Natural killer cell (primary cell): ENCODE measurements at places on chromosomes 5 and 9. TPM values are rescaled to one million over a fixed set of nuclear protein-coding genes. Genes with fewer than 3 reads are reported as not detected.

C9 gene
- total RNA-seq: not detected

SH3GL2 gene
- not detected for total RNA-seq

DNA sequence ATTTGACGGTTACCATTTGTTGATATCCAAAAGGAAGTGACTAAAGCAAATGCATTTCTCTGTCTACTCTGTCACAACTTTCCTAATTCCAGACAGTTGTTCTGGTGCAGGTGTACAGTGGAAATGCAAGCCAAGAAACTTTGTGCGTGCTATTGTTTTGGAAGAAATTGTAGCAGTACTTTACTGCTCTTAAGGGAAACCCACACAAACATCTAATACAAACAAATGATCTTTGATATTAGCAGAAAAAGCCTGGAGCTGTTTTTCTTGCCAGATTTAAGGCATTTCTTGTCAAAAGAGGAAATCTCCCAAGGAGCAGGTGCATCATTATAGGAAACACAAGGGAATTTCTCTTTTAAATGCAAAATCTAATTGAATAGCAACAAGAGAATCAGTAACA is 2.0 kb downstream of the SNCAIP start:
- H3K4me3 ChIP-seq: no peak overlapping the region
- no peak overlapping the region for H3K27ac ChIP-seq
- H3K27me3 ChIP-seq: peaks cover 15% of the 10 kb centered on the region
- no peaks in the 10 kb centered on the region for H3K4me1 ChIP-seq
- H3K36me3 ChIP-seq: no peaks in the 10 kb centered on the region

GRCh38 chr9:37776328-37776727 is 8.5 kb downstream of the EXOSC3 start:
- H3K4me3 ChIP-seq: no peak overlapping the region
- no peak for DNase-seq
- H3K36me3 ChIP-seq: peaks cover 56% of the 10 kb centered on the region
- no peak overlapping the region for H3K27ac ChIP-seq
- no peaks in the 10 kb centered on the region for H3K27me3 ChIP-seq

DNA sequence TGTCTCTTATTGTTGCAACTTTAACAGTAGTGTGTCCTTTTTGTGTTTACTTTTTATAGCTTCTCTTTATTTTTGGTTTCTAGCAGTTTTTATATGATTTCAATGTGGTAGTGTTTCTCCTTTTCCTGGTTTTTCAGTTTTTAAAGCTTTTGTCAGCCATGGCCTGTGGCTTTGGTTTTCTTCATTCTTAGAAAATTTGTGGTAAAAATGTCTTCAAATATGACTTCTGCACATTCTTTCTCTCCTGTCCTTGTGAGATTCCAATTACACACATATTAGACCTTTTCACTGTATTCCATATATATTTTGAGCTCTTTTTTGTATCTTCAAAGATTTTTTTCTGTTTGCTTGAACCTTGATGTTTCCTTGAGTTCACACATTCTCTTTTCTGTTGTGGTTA is 180.5 kb downstream of the CNTLN start:
- no peak for DNase-seq
- H3K36me3 ChIP-seq: no peaks in the 10 kb centered on the region
- H3K4me1 ChIP-seq: no peaks in the 10 kb centered on the region
- H3K27ac ChIP-seq: no peak overlapping the region
- no peak overlapping the region for H3K4me3 ChIP-seq
- no peaks in the 10 kb centered on the region for H3K27me3 ChIP-seq

DNA sequence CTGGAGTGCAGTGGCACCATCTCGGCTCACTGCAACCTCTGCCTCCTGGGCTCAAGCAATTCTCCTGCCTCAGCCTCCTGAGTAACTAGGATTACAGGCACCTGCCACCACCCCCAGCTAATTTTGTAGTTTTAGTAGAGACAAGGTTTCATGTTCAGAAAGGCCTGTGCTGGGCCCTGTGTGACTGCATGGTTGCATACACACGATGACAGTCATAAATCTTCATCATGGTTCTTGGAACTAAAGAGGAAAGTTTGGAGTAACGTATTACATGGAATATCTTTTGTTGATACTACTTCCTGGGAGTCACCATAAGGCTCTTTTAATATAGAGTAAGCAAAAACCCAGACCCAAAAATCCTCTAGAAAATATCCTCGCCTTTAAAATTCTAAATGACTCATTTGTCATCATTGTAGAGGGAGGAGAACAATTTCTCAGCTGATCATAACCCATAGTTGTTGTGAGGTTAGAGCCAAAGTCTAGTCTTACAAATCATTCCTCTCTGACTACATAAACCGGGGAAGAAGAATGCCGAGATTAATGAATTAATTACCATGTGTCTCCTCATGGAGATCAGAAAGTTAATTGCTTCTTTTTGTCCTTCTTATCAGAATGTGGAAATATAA is 47.0 kb downstream of the KLF9 start:
- no peak overlapping the region for H3K4me3 ChIP-seq
- H3K27ac ChIP-seq: no peak overlapping the region
- H3K36me3 ChIP-seq: no peaks in the 10 kb centered on the region
- H3K27me3 ChIP-seq: no peaks in the 10 kb centered on the region

TMEM252 gene
- not detected for total RNA-seq

CATSPER3 gene
- 0.31 TPM for total RNA-seq

DNA sequence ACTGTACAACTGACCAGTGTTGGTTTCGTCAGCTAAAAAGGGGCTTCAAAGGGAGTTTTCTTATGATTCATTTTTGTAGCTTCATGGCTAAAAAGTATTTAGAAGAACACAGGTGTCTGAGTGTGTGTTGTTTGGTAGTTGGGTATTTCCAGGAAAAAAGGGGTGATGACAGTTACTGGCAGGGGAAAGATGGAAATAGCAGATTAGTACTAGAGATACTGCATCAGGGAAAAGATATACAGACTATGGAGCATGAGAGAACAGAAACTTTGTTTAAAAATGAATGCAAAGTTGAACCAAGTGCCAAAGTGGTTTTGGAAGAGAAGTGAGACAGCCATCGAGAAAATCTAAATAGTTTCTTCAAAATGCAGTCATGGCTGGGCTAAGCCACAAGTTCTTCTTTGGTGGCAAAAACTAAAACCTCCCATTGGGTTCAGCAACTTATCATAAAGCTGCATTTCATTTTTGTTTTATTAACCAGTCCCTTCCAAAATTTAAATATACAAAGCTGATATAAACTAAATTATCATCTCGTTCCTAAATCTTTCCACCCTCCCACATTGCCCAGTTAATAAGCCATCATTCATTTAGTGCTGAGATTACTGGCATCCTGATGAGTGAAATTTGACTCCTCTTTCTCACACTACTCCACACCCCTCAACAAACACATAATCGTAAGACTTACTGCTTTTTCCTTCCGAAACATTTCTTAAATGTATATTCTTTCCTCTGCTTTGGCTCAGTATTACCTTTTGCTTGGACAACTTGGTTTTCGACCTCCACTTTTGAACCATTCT is 33.5 kb downstream of the ELL2 start:
- H3K4me1 ChIP-seq: peaks cover 16% of the 10 kb centered on the region
- H3K27ac ChIP-seq: no peak overlapping the region
- no peaks in the 10 kb centered on the region for H3K27me3 ChIP-seq

- no peak overlapping the region for H3K4me3 ChIP-seq
- no peaks in the 10 kb centered on the region for H3K36me3 ChIP-seq
Measured at GRCh38 chr5:145996135-145996534, 59.8 kb downstream of the SH3RF2 start.

ZNF354C gene
- total RNA-seq: 4.0 TPM

DNA sequence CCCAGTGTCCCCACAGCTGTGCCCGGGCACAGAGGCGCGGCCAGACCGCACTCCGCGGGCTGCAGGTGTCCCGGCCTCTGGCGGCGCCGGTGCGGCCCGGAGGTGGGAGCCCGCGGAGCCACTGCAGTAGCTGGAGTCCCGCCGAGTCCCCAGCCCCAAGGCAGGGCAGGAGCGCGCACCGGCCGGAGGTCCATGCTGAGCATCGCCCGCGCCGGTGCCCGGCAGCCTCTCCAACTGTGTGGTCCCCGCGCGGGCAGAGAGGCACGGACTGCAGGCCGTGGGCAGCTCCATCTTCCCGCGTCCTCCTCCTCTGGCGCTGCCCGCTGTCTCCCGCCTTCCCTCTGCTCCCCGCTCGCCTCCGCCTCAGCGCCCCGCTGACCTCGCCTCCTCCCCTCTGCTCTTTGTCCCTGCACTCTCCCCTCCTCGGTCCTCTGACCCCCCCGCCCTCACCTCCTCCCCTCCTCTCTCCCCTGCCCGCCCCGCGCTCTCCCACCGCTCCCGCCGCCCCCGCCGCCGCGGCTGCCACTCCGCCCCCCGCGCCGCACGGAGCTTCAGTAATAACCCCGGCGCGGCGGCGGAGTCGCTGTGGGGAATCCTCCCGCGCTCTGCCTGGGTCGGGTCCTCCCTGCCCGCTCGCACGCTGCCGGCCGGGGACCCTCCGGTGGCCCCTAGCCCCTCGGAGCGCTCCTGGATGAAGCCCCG is at the start of gene ADAMTS16:
Gene ADAMTS16, plus strand, starts transcription at position 554 of the 702 bp plus-strand sequence. Its CDS starts 138 bp downstream, at position 692.
- no peaks in the 10 kb centered on the region for H3K36me3 ChIP-seq
- H3K4me3 ChIP-seq: no peak within 1 kb of the TSS
- DNase-seq: no peak
- H3K27ac ChIP-seq: no peak within 1 kb of the TSS

- H3K4me3 ChIP-seq: no peak overlapping the region
- no peak overlapping the region for H3K27ac ChIP-seq
- DNase-seq: no peak
Measured at GRCh38 chr5:108415726-108416125, 33.8 kb upstream of the FBXL17 start.

- no peaks in the 10 kb centered on the region for H3K27me3 ChIP-seq
- H3K27ac ChIP-seq: no peak overlapping the region
- DNase-seq: no peak
- no peaks in the 10 kb centered on the region for H3K36me3 ChIP-seq
- no peaks in the 10 kb centered on the region for H3K4me1 ChIP-seq
- H3K4me3 ChIP-seq: no peak overlapping the region
Measured at GRCh38 chr5:32951878-32952277, 240.8 kb downstream of the NPR3 start.

GRCh38 chr5:176429972-176430371 is 13.6 kb upstream of the CLTB start:
- no peaks in the 10 kb centered on the region for H3K36me3 ChIP-seq
- H3K4me1 ChIP-seq: no peaks in the 10 kb centered on the region
- DNase-seq: no peak
- no peak overlapping the region for H3K4me3 ChIP-seq

DNA sequence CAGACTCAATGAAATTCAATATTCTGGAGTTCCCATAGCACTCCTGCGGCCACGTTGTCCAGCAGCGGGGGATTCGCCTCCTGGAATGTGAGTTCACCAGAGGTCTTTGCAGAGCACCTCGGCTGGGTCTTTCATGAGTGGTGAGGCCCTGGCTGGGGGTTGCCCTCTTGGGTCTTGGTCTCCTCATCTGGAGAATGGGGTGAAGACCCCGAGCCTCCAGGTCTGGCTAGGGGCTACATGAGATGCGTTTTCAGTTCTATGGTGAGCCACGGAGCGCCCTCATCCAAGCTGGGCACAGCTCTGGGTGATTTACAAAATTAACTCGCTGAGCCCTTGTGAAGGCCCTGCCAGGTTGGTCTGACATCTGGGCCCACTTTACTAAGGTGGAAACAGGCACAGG is 37.5 kb upstream of the RXRA start:
- H3K27ac ChIP-seq: no peak overlapping the region
- H3K27me3 ChIP-seq: peaks cover 2% of the 10 kb centered on the region
- H3K4me1 ChIP-seq: peaks cover 6% of the 10 kb centered on the region
- no peaks in the 10 kb centered on the region for H3K36me3 ChIP-seq
- H3K4me3 ChIP-seq: no peak overlapping the region
- DNase-seq: no peak

DNA sequence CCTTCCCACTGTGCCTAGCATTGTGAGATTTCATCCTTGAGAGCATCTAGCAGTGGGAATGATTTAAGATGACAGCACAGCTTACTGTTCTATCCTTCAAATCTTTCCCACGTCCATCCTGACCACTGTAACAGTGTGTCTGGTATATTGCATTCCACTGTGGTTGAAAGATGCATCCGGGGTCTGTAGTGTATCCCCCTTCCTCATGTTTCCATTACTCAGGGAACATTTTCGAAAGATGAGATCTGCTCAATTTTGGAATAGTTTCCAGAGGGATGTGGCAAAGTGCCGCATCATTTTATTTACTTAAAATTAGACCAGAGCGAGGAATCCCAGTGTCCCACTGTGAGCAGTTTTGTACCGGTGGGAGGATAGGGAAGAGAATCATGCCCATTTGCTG is 407.1 kb upstream of the PAPPA start:
- no peaks in the 10 kb centered on the region for H3K36me3 ChIP-seq
- H3K27ac ChIP-seq: no peak overlapping the region
- H3K27me3 ChIP-seq: no peaks in the 10 kb centered on the region
- H3K4me3 ChIP-seq: no peak overlapping the region

NR5A1 gene
- not detected for total RNA-seq

DNA sequence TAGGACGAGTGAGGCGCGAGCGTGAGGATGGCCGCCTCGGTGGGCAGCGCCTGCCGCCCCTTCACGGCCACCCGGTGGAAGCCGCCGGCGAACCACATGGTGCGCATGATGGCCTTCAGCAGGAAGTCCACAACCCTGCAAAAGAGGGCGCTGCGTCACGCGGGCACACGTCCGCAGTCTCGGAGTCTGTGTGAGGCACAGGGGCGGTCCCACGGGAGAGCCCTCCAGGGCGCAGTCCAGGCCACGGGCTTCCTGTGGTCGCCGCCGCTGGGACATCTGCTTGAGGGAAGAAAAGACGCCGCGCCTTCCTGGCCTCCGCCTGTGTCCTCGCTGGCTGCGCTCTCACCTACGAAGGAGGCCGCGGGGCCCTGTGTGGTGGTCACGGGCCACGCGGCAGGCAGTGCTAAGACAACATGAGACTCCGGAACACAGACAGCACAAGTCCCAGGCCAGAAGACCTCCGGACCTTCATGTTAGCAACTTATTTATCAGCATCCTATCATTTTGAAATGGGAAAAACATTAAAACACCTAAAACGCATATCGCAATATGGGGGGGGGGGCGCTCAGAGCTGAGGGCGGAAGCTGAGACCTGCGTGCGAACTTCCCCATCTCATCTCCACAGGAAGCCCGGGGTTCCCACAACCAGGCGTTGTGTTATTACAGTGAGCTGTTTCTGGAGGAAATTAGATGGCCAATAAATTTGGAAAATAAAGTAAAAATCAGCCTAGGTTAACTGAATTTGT is 28.8 kb downstream of the LPCAT1 start:
- peaks cover 89% of the 10 kb centered on the region for H3K4me1 ChIP-seq
- DNase-seq: peak; percentile 79
- H3K27me3 ChIP-seq: no peaks in the 10 kb centered on the region
- peaks cover 50% of the 10 kb centered on the region for H3K36me3 ChIP-seq
- peak overlapping the region; percentile 92 for H3K27ac ChIP-seq

GRCh38 chr5:9335269-9335668 is 210.6 kb downstream of the SEMA5A start:
- H3K4me1 ChIP-seq: no peaks in the 10 kb centered on the region
- no peaks in the 10 kb centered on the region for H3K27me3 ChIP-seq
- no peak overlapping the region for H3K4me3 ChIP-seq
- H3K36me3 ChIP-seq: no peaks in the 10 kb centered on the region

DNA sequence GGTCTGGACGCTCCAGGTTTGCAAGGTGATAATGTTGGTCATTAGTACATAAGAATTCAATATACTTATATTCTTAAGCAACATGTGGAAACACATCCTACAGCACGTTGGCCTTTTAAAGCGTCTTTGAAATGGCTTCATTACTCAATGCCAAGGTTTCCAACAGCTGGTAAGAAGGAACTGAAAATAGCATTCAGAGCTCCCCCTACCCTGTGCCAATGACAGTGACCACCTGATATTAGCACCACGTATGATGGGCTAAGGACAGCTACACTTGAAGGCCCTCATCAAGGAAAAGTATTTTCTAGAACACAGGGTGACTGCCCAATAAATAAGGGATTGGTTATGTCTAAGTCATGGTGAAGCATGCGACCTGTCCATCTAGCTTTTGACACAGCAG is 9.9 kb downstream of the ZNF622 start:
- no peak overlapping the region for H3K4me3 ChIP-seq
- no peak for DNase-seq
- peaks cover 83% of the 10 kb centered on the region for H3K36me3 ChIP-seq
- peaks cover 6% of the 10 kb centered on the region for H3K4me1 ChIP-seq
- H3K27ac ChIP-seq: peak overlapping the region; percentile 2
